ENCODE measurements at places on chromosomes 2 and 18.

DNA sequence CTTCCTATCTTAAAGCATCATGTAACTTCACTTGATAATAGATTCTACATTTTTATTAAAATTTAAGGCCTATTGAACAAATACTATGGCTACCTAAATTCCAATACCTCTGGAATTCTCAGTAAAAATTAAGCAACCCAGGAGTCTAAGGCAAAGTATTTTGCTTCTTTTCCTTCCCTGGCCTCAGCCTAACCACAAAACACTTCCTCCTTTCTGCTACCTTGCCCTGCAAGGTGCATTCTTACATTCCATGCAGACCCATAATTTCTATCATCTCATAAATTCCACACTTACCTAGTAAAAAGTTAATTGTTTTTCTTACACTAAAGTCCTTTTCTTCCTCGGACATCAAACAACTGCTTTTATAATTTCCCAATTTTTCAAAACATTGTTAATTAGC lies 3.7 kb downstream of the MBOAT2 start:
- no peak for DNase-seq

GRCh38 chr2:205996161-205996560 lies 89.8 kb downstream of the INO80D start:
- DNase-seq, result no peak

DNA sequence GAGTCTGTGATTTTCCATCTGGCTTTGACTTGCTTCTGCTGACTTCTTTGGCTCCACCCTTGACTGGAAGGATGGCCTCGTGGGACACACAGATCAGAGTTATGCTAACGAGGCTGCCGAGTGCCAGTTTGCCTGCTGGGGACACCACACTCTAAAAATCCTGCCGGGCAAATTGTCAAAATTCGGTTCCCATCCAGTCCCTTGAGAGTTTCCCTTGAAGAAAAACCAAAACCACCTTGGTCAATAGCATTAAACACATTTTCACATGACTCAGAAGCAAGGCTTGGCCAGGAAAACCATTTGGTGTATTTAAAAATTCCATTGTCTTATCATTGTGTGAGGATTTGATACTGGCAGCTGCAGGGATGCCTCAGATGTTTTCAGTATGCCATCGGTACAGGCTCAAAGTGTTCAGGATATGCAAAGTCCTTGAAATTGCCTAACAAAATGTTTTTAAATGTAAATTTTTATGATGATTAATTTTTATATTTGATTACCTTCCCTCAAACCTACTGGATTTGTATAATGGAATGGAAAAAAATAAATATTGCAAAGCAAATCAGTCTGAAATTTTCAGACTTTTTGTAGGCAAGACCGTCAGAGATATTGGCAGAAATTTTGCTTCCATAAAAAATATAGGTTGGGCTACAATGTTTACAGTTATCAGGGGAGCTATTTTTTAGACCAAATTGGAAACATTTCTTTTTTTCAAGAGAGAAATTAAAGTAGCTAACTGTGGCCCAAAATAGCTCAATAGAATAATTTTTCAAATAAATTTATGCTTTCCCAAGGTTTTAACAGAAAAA lies 41.6 kb downstream of the KCNE4 start:
- no peak for DNase-seq

- no peak for DNase-seq
Observed at GRCh38 chr18:48032876-48033789, 102.7 kb upstream of the SMAD2 start.
